Endodermal cell (in vitro differentiated cells): ENCODE measurements at places on chromosomes 6 and 20. TPM values are rescaled to one million over a fixed set of nuclear protein-coding genes. Genes with fewer than 3 reads are reported as not detected.

- peak; percentile 53 for DNase-seq
- H3K27me3 ChIP-seq: no peaks in the 10 kb centered on the region
- no peak overlapping the region for H3K4me3 ChIP-seq
- H3K27ac ChIP-seq: no peak overlapping the region
Observed at GRCh38 chr20:50061151-50062005, 51.6 kb downstream of the UBE2V1 start.

The BPI gene
- not detected in 2 replicates for total RNA-seq

- peak overlapping the region; percentile 82 for H3K27ac ChIP-seq
- no peaks in the 10 kb centered on the region for H3K4me1 ChIP-seq
- DNase-seq: peak; percentile 88
- peak overlapping the region; percentile 83 for H3K4me3 ChIP-seq
Observed at GRCh38 chr6:31822036-31822821, 5.3 kb upstream of the HSPA1B start.

The TUBE1 gene
- total RNA-seq: 40.2 and 42.0 TPM in 2 replicates

The CD40 gene
- 8.5 and 9.0 TPM in 2 replicates for total RNA-seq

The CTCFL gene
- 1.4 to 1.8 TPM (median 1.5 TPM) in 3 replicates for total RNA-seq
